MV-4-11 (cell line): ENCODE measurements at places on chromosomes 1 and 21.

GRCh38 chr1:89754518-89754917, 66.3 kb upstream of the LRRC8D start:
- peak; percentile 90 for DNase-seq

DNA sequence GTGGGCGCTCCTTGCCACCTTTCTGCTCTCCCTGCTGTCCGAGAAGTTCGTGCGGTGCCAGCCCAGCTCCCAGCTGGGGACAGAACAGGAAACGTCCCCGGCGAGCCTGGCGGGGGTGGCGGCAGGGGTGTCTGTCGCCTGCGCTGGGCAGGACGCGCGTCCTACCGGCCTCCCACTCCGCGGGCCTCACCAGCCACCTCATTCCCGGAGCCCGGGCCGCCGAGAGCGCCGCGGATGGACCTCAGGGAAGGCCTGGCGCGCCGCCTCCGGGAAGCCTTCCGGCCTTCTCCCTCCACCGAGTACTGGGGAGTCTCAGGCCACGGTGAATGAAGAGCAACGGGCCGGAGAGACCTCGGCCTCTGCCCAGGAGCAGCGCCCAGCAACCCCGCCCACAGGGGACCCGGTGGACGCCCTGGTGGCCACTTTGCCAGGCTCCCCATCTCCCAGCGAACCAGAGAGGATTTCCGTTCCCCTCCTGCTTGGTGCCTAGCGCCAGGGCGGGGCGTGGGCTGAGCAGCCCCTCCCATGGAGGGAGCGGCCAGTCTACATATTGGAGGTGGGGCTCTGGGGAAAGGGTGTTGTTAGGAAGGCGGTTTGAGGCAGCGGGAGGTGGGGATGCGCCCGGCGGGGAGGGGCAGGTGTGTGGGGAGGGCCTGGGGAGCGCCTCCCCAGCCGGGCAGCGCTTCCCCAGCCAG, 9.5 kb upstream of the TNFRSF14 start:
- peak; percentile 84 for DNase-seq

DNA sequence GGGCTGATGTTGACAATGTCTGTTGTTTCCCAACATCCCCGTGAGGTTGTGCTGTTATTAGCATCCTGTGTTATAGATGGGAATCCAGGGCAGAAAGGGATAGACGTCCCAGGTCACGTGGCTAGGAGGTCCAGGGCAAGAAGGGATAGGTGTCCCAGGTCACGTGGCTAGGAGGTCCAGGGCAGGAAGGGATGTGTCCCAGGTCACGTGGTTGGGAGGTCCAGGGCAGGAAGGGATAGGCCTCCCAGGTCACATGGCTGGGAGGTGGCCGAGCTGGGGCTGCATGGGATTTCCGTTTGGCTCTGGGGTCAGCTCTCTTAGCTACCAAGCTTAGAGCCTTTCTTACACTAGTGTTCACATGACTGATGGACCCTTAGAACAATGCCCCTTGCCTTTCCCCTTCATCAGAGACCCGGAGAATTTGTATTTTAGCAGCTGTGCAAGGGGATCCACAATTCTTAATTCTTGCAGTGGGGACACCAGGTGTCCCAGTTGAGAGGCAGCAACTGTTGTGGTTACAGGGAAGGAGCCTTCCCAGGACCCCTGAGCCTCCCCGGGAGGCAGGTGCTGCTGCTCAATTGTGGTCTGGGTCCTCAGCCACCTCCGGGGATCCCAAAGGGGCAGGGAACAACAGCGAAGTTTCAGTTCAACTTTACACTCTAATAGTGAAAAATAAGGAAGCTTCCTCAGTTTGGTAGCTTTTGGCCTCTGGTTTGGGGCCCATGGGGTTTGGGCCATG, 69.2 kb downstream of the UMODL1 start:
- DNase-seq, result peak; percentile 47

- no peak for DNase-seq
Observed at GRCh38 chr1:148263906-148264255, 111.8 kb upstream of the NBPF11 start.

GRCh38 chr1:240658312-240658960, 46.5 kb upstream of the GREM2 start:
- DNase-seq, result no peak

- no peak for DNase-seq
Observed at GRCh38 chr21:46091118-46091517, 6.8 kb upstream of the COL6A2 start.

GRCh38 chr1:209876078-209876800, 48.5 kb downstream of the UTP25 start:
- peak; percentile 90 for DNase-seq

DNA sequence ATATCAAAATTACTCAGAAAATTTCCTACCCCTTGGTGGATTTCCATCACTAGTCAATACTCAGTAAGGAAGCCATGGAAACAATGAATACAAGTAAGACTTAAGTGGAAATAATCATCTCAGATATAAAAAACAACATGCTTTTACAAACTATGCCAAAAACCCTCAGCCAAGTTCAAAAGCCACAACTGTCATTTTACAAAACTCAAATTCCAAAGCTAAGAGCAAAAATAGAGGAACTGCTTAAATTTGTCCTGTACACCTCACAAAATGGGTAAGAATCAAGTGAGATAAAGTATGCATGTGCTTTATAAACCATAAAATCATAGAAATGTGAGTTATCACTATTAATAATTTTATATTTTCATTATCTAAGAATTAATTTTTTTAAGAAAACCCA, 9.6 kb downstream of the TMCO1 start:
- peak; percentile 15 for DNase-seq

DNA sequence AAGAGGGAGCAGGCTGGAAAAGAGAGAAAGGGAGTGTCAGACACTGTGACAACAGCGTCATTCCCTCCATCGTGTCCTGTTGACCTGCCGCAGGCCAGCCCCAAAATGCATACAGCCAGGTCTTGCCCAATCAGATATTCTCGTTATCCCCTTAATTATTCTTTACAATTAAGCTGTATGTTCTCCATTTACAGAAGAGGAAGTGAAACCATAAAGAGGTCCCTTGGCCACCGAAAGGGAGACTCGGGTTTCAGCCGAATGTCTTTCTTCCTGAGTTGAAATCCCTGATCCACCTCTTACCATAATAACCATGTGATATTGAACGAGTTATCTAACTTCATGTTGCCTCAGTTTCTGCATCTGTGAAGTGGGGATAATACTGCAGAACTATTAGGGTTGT, 70.5 kb downstream of the IGSF21 start:
- DNase-seq, result peak; percentile 67

- no peak for DNase-seq
Observed at GRCh38 chr1:31839662-31840343, 24.0 kb upstream of the SPOCD1 start.

DNA sequence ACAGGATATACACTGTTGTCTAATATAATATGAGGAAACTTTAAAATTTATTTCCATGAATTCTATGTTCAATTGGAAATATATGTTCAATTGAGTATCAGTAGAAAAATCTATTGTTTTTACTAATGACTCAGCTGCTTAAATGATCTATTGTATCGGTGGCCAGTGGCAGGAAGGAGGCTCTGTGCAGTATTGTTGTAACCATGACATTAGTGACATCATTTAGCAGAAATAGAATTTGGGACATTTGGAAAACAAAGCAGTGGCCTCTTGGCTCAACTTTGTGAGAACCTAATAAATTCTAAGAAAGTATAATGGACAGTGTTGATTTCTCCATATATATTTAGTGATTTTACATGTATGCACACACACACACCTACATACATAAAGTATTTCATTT, 257.4 kb downstream of the PDE4B start:
- DNase-seq, result no peak

GRCh38 chr1:94246692-94247137, 9.3 kb upstream of the ARHGAP29 start:
- DNase-seq, result no peak

- no peak for DNase-seq
Observed at GRCh38 chr1:37634244-37634991, at the start of gene RSPO1. Gene RSPO1, minus strand, starts transcription at chr1:37634892. Its CDS starts 5,231 bp downstream, at chr1:37629661.

- no peak for DNase-seq
Observed at GRCh38 chr1:199319341-199319740, 680.5 kb downstream of the PTPRC start.

GRCh38 chr1:150765296-150765976, at the start of gene CTSS:
Gene CTSS, minus strand, starts transcription at chr1:150765778. Its CDS starts 1,015 bp downstream, at chr1:150764763.
- peak; percentile 97 for DNase-seq

- DNase-seq, result no peak
Observed at GRCh38 chr1:65256860-65257708, 52.3 kb upstream of the DNAJC6 start.

DNA sequence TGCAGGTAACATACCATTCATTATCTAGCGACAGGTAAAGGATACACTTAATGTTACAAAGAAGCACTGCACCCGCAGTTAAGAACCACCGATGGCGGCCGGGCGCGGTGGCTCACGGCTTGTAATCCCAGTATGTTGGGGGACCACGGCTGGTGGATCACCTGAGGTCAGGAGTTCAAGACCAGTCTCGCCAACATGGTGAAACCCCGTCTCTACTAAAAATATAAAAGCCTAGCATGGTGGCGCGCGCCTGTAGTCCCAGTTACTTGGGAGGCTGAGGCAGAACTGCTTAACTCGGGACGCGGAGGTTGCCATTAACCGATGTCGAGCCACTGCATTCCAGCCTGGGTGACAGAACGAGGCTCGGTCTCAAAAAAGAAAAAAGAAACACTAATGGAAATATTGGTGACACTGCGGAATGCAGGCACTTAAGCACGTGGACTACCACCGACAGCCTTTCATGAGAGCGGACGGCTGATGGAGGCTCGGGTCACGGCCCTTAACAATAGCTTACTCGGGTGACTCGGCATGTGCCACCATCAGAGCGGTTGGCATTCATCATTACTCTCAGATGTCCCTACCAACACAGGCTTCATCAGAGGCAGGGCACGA, 542 bp downstream of the GAS5 start:
- peak; percentile 11 for DNase-seq

GRCh38 chr1:111770916-111771315, 15.2 kb downstream of the DDX20 start:
- DNase-seq, result no peak

DNA sequence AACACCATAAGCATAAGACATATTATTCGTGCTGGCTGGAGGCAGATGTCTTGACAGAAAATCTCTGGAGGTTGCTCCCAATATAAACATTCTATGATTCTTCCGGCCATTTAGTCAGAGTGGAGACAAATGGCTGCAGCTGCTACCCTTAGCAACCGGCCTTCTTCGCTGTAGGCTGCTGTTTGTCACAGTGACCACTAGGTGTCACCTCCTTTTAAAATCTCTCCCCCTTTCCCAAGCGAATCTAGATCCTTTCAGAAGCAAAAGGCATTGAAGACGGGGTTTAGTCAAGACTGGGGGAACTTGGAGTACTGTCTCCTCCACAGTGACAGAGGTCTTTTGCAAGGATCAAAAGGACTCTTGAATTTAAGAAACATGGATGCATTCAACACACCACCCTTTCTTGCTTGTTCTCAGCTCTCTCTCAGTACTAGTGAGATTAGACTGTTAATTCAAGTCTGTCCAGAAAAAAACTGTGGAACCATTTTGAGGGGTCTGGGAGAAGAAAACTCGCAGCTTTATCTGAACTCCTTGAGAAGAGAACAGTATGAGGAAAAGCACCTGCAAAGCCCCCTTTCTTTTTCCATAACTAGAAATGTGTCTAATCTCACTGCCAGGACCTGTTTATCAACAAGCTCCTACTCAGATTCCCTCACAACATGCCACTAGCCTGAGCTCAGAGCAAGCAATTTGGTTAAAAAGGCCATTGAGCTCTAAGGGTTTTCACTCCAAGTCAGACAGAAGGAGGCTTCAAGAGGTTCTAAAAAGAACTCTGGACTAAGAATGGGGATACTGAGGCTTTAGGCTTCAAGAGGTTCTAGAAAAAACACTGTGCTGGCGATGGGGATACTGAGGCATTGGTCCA, 408.3 kb upstream of the PLXNA2 start:
- DNase-seq, result peak; percentile 39

- no peak for DNase-seq
Observed at GRCh38 chr1:63617450-63617849, 24.2 kb downstream of the PGM1 start.

DNA sequence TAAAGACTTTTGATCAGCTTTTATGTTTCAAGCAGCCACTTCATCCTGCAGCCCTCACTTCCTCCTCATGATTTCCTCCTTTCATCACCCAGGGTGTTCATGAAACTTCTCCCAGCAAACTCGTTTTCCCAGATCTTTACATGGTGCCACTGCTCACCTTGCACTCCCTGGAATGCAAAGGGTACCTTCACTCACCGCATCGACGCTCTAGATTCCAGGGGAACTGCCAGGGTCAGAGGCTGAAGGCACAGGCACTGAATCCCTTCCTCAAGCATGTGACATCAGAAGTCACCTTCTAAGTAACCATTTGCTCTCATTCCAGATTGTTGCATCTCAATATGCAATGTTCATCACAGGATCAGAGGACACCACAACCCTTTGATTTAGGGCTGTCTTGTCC, 82.8 kb downstream of the PRKAB2 start:
- no peak for DNase-seq

DNA sequence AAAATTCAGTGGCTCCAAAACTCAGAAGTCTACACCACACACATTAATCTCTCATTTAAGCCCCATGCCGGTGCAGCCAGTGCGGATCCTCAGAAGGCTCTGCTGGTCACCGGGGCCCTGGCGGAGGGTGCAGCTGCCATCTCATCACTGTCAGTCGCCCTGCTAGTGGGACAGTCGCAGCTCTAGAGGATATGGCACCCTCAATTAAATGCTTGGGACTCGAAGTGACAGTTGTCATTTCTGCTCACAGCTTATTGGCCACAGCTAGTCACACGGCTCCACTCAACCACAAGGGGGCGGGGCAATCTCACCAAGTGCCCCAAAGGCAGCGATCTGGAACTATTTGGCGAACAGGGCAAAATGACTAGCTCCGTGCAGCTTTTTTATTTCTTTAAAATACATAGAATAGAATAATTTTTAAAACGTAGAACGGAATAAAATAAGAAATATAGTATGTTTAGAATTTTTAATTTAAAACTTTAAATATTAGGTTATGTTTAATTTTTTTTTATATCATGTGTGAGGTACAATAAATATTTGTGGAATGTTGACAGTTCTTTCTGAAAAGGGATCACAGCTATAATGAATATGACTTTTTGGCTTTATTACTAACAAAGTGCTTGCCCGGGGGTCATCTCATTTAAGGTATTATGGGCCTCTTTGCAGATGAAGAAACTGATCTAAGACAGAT, 8.0 kb upstream of the MAN1C1 start:
- peak; percentile 84 for DNase-seq

- DNase-seq, result no peak
Observed at GRCh38 chr1:17470021-17470799, 30.7 kb upstream of the RCC2 start.

- no peak for DNase-seq
Observed at GRCh38 chr1:32733582-32734321, 31.2 kb upstream of the SYNC start.

- no peak for DNase-seq
Observed at GRCh38 chr1:17416389-17416788, 23.1 kb downstream of the RCC2 start.

GRCh38 chr1:52674497-52675384, 23.4 kb downstream of the COA7 start:
- DNase-seq, result peak; percentile 52

- DNase-seq, result no peak
Observed at GRCh38 chr21:36850372-36850771, 116.1 kb downstream of the HLCS start.

DNA sequence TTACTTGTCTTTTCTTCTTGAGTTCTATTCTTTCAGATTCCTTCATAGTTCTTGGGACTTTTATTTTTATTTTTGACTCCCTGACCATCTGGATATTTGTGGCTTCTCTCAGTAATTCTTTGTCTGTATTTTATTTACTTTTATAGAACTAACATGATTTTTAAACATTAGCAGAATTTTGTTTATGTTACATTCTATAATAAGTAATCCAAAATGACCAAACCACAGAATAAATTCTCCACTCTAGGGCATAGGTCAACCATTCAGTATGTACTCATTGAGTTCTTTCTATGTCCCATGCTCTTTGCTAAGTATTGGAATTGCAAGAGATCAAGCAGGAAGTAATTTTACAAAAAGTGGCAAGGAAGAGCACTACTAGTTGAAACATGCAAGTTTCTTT, 969.0 kb downstream of the TTLL7 start:
- DNase-seq, result no peak
